ENCODE measurements at places on chromosomes 6 and 20.

- DNase-seq = no peak
These were observed 80.1 kb downstream of the UTRN start for GRCh38 chr6:144365271-144365670.

DNA sequence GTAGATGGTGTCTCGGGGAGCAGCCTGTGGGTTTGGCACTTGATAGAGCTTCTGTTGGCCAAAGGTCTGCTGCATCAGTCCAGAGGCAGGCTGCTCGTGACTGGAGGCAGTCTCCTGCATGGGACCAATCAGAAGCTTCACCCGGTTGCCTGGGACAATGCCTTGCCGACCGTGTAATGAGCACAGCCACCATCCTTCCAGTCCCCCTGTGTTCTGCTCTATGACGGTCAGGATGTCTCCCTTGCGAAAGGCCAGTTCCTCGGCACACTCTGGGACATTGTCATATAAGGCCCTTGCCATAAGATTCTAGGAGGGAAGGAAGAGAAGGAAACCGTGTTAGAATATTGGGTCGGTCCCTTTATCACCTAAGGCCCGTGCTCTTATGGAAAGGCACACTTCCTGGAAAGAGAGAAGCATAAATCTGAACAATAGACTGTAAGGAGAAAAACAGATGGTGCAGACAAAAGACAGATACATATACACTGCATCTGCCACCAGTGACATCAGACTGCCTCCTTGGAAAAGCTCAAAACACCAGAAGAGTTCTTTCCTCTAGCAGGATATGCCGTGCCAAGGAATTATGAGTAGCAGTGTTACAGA lies 18.9 kb downstream of the NEDD9 start:
- DNase-seq = no peak

- no peak for DNase-seq
These were observed 8.6 kb downstream of the SNX9 start for GRCh38 chr6:157831424-157832249.

GRCh38 chr20:36094497-36094896 lies 60.0 kb upstream of the EPB41L1 start:
- DNase-seq = no peak

- no peak for DNase-seq
These were observed 155.5 kb downstream of the PRL start for GRCh38 chr6:22141241-22141745.

GRCh38 chr6:27630727-27631608 lies 158.1 kb upstream of the ZNF184 start:
- no peak for DNase-seq

Data from stimulated activated CD4-positive, alpha-beta T cell treated with anti-CD3 and anti-CD28 coated beads, Interleukin-1b, Interleukin-23, amount 100 ng/mL, for 1 hour (primary cell).